Daoy (cell line): ENCODE measurements at places on chromosomes 6 and 20.

DNA sequence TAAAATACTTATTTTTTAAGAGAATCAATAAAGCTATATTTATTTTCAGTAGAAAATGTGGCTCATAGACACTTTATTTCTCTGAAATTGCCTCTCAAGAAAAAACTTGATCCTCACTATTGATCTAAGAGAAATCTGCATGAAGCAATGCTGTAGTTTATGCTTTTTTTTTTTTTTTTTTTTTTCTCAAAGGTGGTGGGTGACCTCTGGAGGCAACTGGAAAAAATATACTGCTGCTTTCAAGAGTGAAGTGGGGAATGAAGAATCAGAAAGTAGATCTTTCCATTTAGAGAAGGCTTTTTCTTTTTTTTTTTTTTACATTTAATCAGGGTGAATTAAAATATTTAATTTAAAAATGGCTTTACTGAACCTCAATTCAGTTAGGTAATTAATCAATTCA lies 169.3 kb downstream of the SLC16A10 start:
- DNase-seq, result no peak

DNA sequence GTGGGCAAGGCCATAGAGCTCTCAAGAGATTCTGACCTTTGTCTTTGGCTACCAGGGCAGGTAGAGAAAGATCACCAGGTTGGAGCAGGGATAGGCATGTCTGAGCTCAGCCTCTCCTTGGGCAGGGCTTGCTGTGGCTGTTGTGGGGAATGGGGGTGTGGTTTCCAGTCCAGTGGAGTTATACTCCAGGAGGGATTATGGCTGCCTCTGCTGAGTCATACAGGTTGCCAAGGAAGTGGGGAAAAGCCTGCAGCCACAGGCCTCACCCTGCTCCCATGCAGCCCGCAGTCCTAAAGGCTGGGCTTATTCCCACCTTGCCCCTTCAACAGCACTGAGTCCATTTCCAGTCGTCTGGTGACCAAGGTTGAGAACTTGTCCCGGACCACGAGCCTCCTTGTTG lies 21.9 kb downstream of the MEP1A start:
- DNase-seq, result peak; percentile 55

DNA sequence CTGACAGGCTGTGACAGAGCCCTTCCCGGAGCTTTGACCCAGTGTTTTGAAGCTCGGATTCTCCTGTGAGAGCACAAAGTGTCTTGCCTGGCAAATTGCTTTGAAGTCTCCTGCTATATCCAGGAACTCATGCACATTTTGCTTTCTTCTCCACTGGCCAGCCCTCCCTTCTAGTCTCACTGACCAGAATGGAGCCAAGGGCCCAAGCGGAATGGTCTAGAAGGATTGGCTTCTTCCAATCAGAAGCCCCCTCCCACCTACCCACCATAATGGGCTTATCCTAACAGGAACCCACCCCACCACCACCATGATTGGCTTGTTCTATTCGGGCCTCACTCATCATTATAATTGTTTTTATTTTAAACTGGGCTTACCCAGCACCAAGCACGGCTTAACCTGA lies 130.1 kb downstream of the PXDC1 start:
- no peak for DNase-seq

DNA sequence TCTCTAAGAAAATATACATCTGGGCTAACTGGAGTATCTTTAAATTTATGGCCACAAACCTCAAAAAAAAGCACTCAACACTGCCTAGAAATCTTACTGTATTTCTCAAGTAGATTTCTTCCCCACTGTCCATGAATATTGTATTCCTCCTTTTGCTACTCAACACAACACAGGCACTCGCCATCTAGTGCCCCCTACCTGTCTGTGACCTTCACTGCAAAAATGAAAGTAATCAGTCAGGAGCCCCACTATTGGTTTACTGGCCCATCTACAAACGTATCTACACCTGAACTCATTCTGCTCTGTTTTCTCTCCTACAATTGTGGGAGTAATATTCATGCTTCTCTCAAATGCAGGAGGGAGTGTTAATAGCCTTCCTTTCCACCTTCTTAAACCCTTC lies 58.3 kb downstream of the LY86 start:
- no peak for DNase-seq

DNA sequence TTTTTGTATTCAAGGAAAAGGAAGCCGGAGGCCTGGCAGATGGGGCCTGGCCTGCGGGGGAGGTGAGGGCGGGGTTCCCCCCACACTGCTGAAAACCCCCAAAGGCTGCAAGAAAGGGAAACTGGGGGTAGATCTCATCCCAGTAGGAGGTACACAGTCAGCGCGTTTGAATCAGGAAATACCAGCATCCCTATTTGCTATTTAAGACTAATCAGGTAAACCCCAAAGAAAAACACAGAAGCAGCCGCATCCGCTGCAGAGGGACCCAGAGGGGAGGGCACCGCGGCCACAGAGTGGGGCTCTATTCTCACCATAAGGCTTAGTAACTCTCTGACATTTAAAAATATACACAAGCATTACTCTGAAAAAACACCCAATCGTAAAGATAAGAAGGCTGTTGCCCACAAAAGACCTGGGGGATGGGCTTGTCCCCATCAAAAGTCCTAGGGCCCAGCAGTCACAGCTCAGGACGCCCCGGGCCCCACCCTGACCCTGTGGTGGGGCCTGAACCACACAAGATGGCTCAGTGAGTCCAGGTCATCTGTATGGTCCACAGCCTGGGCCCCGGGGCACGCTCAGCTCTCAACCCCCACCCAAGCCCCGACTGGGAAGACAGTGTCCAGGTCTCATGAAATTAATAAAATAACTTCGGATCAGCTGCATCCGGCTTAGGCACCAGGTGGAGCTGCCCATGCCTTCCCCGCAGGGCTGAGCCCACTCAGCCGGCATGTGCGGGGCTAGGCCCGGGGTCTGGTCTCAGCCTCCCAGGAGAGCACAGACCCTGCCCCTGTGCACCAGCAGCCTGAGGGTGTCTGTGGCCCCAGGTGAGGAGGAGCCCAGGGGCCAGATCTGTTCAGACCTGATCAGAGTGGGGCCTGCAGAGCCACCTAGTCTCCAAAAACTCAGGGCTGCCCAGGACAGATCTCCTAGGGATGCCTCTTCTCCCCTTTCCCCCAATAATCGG lies 31.0 kb downstream of the KCNQ2 start:
- DNase-seq, result peak; percentile 68

GRCh38 chr20:50982363-50982762 lies 23.7 kb downstream of the MOCS3 start:
- peak; percentile 69 for DNase-seq

GRCh38 chr6:15434823-15435380 lies 189.0 kb downstream of the JARID2 start:
- no peak for DNase-seq

DNA sequence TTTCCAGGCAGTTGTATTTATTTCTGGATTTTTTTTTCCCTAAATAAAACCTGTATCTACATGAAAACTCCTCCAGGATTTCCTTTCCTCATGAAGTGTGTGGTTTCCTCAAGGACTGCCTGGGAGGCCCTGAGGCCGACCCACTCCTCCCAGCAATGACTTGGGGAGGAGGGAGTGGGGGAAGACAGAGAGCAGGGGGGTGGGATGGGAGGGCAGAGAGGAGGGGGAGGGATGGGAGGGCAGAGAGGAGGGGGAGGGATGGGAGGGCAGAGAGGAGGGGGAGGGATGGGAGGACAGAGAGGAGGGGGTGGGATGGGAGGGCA lies 161.8 kb upstream of the AGPAT4 start:
- DNase-seq, result peak; percentile 36
